ENCODE measurements at places on chromosomes 16 and 17. TPM values are rescaled to one million over a fixed set of nuclear protein-coding genes. Genes with fewer than 3 reads are reported as not detected.

DNA sequence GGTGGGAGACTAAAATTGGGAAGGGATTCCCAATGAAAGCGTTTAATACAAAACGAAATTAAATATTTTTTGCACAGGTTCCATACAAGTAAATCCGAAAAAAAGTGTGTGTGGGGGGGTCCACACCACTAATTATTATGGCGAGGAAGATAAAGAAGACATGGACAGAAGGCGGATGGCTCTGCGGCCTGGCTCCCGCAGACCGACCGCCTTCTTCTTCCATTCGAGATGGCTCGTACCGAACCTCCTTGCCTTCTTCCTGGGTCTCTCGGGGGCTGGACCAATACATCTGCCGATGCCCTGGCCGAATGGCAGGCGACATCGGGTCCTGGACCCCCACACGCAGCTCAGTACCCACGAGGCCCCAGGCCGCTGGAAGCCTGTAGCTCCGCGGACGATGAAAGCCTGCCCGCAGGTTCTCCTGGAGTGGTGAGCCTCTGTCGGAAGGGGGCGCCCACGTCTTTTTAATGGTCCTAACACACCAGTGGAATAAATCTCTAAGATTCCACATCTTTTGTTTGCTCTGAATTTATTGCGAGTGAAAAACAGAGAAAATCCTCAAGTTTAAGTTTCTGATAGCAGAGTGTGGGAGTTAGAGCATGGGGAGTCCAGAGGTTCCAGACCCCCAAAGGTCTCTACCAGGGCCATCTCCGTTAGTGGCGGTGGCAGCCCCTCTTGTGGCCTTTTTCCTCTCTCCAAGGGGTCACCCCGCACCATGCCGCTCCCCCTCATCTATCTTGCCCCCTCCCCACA is 1.4 kb downstream of the PRAC2 start:
- no peak overlapping the region for H3K27ac ChIP-seq
- no peaks in the 10 kb centered on the region for H3K36me3 ChIP-seq
- DNase-seq, result peak; percentile 83
- peaks cover 2% of the 10 kb centered on the region for H3K4me1 ChIP-seq
- H3K27me3 ChIP-seq, result peaks cover 4% of the 10 kb centered on the region

- H3K27ac ChIP-seq, result peak overlapping the region; percentile 35
- H3K36me3 ChIP-seq, result no peaks in the 10 kb centered on the region
- H3K4me3 ChIP-seq, result peak overlapping the region; percentile 44
- H3K27me3 ChIP-seq, result no peaks in the 10 kb centered on the region
- no peak for DNase-seq
- peaks cover 15% of the 10 kb centered on the region for H3K4me1 ChIP-seq
Observed at GRCh38 chr17:9239246-9239792, 218.0 kb downstream of the NTN1 start.

DNA sequence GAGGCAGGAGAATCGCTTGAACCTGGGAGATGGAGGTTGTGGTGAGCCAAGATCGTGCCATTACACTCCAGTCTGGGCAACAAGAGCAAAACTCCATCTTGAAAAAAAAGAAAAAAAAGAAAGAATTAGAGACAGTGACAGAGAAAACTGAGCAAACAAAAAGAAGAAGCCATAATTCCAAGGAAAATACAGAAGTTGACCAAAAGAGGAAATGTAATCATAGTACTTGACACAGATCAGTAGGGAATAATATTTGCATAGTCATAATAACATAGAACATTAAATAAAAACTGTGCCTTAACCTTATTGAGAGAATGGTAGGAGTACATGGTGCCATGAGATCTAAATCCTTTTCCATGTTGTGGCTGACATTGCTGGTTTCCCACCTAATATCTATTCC is 14.7 kb upstream of the USP31 start:
- no peaks in the 10 kb centered on the region for H3K27me3 ChIP-seq
- H3K36me3 ChIP-seq, result no peaks in the 10 kb centered on the region
- DNase-seq, result no peak
- no peak overlapping the region for H3K27ac ChIP-seq
- H3K4me1 ChIP-seq, result no peaks in the 10 kb centered on the region

Gene TNFRSF13B
- total RNA-seq, result 0.17 TPM

GRCh38 chr16:1743376-1744337 is 27.7 kb downstream of the NME3 start:
- no peak for DNase-seq
- peaks cover 55% of the 10 kb centered on the region for H3K36me3 ChIP-seq
- H3K4me1 ChIP-seq, result no peaks in the 10 kb centered on the region
- no peak overlapping the region for H3K27ac ChIP-seq
- no peaks in the 10 kb centered on the region for H3K27me3 ChIP-seq

Gene LITAF
- total RNA-seq, result 5.2 TPM

Gene C17orf78
- total RNA-seq, result not detected

DNA sequence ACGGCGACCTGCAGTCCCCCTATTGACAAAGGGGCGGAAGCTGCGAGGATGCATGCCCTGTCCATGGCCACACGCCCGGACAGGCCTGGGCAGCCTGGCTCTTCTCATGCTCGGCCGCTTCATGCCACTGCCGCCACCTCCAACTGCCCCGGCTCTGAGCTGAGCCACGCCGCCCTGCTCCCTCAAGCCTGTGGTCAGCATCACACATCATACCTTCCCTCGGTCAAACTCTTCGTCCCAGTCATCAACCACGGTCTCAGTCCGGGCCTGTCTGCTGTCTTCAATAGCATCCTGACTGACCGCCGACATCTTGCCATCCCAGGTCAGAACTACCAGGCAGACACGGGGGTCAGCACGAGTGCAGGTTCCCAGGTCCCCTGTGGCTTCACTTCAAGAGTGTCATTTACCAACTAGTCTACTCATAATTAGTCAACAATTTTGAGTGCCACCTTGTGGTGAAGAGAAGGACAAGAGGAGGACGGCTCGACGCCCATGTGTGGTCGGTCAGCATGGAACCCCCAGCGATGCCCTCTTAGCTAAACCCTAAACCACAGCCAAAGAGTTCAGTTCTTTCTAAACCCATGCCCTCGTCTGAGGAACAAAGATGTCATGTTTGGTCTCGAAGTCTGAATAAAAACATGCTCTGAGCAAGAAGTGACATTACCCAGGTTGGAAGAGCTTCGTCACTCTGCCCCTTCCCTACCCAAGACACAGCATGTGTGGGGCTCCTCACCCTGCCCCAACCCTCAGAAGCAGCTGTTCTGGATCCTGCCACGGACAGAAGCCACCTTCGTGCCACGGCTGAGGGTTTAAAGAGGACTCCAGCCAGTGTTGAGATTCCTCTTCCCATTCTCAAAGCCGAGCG is 16.9 kb upstream of the CYTH1 start:
- no peaks in the 10 kb centered on the region for H3K4me1 ChIP-seq
- H3K27me3 ChIP-seq, result no peaks in the 10 kb centered on the region
- no peak overlapping the region for H3K4me3 ChIP-seq
- no peak for DNase-seq

- peak overlapping the region; percentile 35 for H3K27ac ChIP-seq
- peaks cover 13% of the 10 kb centered on the region for H3K36me3 ChIP-seq
- DNase-seq, result no peak
- no peak overlapping the region for H3K4me3 ChIP-seq
- no peaks in the 10 kb centered on the region for H3K4me1 ChIP-seq
- no peaks in the 10 kb centered on the region for H3K27me3 ChIP-seq
Observed at GRCh38 chr17:81815646-81815986, 11.7 kb downstream of the GCGR start.

- no peaks in the 10 kb centered on the region for H3K4me1 ChIP-seq
- no peak overlapping the region for H3K27ac ChIP-seq
- H3K27me3 ChIP-seq, result no peaks in the 10 kb centered on the region
- H3K4me3 ChIP-seq, result no peak overlapping the region
- DNase-seq, result no peak
Observed at GRCh38 chr17:41521574-41522261, 3.0 kb upstream of the KRT15 start.

DNA sequence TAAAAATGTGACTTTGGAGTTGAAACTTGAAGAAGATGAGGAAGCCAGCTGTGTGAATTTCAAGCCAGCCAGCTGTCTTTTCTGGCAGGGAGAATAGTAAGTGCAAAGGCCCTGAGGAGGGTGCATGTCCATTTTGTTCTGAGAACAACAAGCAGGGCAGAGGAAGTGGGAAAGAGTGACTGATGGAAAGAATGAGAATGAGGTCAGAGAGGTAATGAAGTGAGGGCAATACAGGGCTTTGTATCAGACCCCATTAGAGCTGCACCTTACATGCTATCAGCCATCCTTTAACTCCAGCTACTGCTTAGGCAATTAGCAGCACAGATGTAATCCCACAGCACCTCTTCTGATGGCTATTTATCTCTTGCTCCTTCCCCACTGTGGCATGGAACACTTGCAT is 34.2 kb upstream of the ABCA5 start:
- H3K27me3 ChIP-seq, result no peaks in the 10 kb centered on the region
- H3K27ac ChIP-seq, result no peak overlapping the region
- H3K4me1 ChIP-seq, result no peaks in the 10 kb centered on the region
- no peak for DNase-seq
- H3K36me3 ChIP-seq, result no peaks in the 10 kb centered on the region
- H3K4me3 ChIP-seq, result no peak overlapping the region

GRCh38 chr17:57949649-57950048 is 5.6 kb downstream of the CUEDC1 start:
- DNase-seq, result no peak
- H3K27ac ChIP-seq, result no peak overlapping the region
- H3K4me1 ChIP-seq, result peaks cover 8% of the 10 kb centered on the region
- H3K27me3 ChIP-seq, result no peaks in the 10 kb centered on the region

DNA sequence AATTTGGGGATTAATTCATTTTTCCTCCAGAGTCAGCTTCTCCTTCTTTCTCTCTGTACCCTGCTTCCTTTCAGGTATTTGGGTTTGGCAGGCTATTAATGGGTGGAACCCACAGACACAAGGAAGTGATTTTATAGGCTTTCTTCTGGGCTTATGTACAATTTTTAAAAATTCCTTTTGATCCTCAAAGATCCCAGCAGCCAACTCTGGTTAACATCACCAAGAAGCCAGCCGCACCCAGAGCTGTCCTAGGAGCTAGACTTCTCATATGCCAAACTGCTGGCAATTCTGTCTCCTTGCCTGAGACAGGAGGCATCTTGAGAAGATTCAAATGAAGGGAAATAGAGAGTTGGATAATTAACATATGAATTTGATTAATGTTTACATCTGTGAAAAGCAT is 47.2 kb upstream of the ELAC2 start:
- H3K27ac ChIP-seq, result no peak overlapping the region
- no peaks in the 10 kb centered on the region for H3K27me3 ChIP-seq
- no peak for DNase-seq
- H3K4me3 ChIP-seq, result no peak overlapping the region
- no peaks in the 10 kb centered on the region for H3K4me1 ChIP-seq

GRCh38 chr17:73231395-73231794 is 30.3 kb downstream of the CPSF4L start:
- peak; percentile 53 for DNase-seq
- H3K27me3 ChIP-seq, result no peaks in the 10 kb centered on the region
- H3K36me3 ChIP-seq, result peaks cover 11% of the 10 kb centered on the region
- H3K4me3 ChIP-seq, result peak overlapping the region; percentile 89
- H3K27ac ChIP-seq, result peak overlapping the region; percentile 72

DNA sequence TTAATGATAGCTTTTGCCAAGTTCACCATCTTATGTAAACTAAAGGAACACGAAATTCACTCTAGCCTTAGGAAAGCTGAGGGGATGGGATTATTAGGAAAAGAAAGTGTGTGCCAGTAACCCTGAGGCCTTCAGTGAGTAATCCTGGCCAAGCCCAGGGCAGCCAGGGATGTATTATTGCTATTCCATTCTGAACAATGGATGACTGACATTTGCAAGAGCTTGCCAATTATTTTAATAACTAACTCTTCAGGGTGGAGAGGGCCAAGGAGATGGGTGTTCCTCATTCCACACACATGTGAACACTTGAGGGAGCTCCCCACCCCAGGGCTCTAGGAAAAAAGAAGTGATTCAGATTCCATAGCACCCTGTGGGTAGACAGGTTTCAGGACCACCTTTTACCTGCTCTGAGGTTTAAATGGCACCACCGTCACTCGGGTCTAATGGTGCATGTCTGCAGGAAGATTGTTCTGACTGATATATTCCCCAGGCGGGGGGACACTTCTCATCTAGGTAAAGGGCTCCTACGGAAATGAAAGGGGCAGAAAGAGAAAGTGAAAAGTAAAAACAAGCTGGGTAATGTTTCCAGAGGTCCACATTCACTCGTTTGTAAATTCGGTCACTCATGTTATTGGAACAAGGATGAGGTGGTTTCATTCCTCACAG is 41.5 kb downstream of the TK2 start:
- no peaks in the 10 kb centered on the region for H3K36me3 ChIP-seq
- peak overlapping the region; percentile 23 for H3K27ac ChIP-seq
- H3K27me3 ChIP-seq, result no peaks in the 10 kb centered on the region
- H3K4me1 ChIP-seq, result peaks cover 48% of the 10 kb centered on the region
- no peak overlapping the region for H3K4me3 ChIP-seq

DNA sequence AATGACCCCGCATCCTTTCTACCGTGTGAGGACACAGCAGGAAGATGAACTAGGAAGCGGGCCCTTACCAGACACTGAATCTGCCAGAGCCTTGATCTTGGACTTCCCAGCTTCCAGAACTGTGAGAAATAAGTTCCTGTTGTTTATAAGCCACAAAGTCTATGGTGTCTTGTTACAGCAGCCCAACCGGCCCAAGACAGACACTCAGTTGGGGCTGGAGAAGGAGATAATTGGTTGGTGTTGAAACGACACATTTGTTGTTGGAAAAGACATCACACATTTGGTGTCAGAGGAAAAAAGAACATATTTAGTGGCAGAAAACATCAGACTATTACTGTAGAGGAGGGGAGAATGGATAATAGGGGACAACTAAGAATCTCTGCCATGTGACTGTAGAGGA is 122.3 kb upstream of the SEC14L1 start:
- H3K36me3 ChIP-seq, result no peaks in the 10 kb centered on the region
- no peak overlapping the region for H3K4me3 ChIP-seq
- H3K27me3 ChIP-seq, result no peaks in the 10 kb centered on the region
- no peak for DNase-seq
- no peak overlapping the region for H3K27ac ChIP-seq
- no peaks in the 10 kb centered on the region for H3K4me1 ChIP-seq

DNA sequence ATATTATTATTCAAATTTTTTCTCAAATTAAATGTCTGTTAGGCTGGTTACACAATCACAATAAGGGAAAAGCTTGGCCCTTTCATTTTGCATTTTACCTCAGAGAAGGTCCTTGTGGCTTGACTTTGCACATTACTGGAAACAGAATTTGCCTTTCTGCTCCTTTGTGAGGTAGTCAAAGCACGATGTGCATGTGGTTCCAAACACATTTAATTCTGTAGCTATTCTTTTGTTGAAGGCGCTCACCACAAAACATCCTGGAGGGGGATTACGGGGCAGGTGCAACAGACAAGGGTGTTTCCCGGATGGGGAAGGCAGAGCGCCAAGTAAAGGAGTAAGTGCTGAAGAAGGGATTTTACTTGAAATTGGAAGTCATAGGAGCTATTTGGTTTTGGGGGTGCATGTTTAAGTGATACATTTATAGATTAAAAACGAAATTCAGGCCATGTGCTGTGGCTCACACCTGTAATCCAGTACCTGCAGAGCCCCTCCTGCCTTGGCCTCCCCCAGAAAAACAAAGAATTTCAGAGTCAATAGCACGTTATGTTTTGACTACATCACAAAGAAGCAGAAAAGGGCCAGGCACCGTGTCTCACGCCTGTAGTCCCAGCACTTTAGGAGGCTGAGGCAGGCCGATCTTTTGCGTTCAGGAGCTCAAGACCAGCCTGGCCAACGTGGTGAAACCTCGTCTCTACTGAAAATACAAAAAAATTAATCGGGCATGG is 31.2 kb upstream of the TENT4B start:
- no peaks in the 10 kb centered on the region for H3K4me1 ChIP-seq
- no peaks in the 10 kb centered on the region for H3K36me3 ChIP-seq
- no peak overlapping the region for H3K27ac ChIP-seq
- H3K27me3 ChIP-seq, result no peaks in the 10 kb centered on the region
- H3K4me3 ChIP-seq, result no peak overlapping the region
- DNase-seq, result no peak

Gene C16orf54
- 2.4 TPM for total RNA-seq

GRCh38 chr16:49315602-49316001 is 34.0 kb upstream of the CBLN1 start:
- no peaks in the 10 kb centered on the region for H3K4me1 ChIP-seq
- no peak overlapping the region for H3K27ac ChIP-seq
- H3K27me3 ChIP-seq, result no peaks in the 10 kb centered on the region
- no peaks in the 10 kb centered on the region for H3K36me3 ChIP-seq
- no peak for DNase-seq
